GM04503 (cell line): ENCODE measurements at places on chromosomes 13 and 19.

DNA sequence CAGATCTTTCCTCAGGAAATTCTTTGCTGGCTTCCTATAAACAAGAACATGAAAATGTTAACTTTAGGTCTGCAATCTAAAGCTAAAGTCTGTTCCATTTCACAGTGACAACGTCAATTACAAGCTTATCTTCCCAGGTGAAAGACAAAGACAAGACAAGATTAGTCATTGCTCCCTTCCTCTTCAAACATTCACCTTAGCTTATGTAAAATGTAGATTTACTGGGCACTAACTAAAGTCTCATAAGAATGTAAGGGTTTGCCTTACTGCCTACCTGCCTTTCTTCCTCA is 17.2 kb downstream of the TNFSF14 start:
- no peak for DNase-seq

DNA sequence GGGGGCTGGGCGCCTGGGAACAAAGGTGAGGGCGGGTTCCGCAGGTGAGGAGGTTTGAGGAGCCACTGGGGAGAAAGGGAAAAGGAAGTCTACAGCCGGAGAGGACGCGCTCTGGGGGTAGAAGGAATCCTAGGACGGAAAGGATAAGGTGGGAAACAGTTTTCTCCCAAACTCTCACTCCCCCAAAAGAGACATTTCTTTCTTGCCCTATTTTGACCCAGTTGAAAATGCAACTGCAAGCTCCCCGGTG is 651 bp upstream of the POLR1D start:
- no peak for DNase-seq

GRCh38 chr19:44903216-44903601 is 2.4 kb upstream of the APOE start:
- DNase-seq, result no peak

GRCh38 chr13:77580748-77581147 is 45.2 kb downstream of the SCEL start:
- no peak for DNase-seq

DNA sequence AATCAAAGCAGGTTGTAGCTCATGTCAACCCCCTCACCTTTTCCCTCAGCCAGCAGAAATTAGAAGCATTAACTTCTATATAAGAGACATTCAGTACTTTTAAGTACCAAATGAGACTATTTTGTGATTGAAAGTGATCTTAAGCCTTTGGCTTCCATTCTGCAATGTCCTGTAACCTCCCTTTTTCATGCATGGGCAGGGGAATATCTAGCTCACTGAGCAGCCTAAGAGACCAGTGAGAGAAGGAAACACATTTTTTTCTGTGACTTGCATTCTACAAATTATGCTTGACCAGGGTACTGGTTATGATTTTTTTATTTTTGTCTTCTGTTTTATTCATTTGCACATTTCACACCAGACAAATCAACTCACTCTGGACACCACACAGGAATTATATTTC is 369.6 kb downstream of the KCTD12 start:
- DNase-seq, result no peak

- no peak for DNase-seq
These were observed 10.1 kb downstream of the DNMT1 start for GRCh38 chr19:10184636-10185035.

DNA sequence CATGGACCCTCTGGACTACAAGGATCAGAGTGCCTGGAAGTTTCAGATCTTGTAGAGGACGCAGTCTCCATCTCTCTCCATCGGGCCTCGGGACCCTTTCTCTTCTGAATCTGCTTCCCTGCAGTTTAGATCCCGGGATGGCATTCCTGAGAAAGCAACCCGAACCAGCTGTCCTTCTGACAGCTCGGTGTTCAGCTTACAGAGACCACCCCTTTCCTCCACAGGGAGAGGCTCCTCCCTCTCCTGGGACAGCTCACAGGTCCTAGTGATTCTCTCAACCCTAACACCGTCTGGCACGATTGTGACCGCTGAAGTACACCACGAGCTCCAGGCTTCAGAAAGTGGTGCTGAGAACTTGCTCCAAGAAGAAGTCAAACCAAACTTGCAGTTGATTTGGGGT is 18.2 kb downstream of the CRX start:
- DNase-seq, result no peak

GRCh38 chr13:30431269-30431940 is 9.1 kb downstream of the UBE2L5 start:
- DNase-seq, result no peak

DNA sequence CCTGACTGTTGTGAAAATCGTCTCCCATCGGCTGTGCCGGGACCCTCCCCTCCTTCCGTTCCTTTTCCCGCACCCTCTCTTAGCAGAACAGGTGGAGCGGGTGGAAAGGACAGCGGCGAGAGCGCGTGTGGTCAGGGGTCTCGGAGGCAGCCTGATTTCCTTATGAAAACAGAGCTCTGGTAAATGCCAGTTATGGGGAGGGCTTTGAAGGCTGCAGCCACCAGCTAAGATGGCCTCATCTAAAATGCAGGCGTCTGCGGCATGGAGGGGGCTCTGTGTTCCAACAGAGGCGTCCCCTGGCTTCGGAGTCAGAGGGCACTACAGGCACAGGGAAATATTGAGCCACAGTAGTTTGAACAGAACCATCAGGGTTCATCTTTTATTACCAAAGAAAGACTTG is 93.8 kb upstream of the SOX1 start:
- no peak for DNase-seq

- DNase-seq, result no peak
These were observed 28.0 kb downstream of the BTBD2 start for GRCh38 chr19:1987197-1988187.

DNA sequence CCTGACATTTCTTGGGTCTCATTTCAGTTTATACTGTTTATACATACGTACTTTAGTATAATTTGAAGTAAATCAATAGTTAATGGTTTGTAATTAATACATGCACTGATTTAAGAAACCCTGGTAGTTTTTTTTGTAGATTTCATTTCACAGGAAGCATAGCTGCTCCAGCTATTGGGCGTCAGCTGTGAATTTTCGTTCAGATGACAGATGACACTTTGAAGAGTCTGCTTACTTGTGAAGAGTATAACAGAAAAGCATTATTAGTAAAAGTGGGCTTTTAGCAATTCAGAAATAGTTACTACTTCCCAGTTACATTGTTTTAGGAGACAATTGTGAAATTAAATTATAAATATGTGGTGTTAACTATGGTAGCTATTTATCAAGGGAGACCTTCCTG is 44.4 kb downstream of the METTL21C start:
- DNase-seq, result no peak

GRCh38 chr19:13195678-13196077 is 45.5 kb downstream of the IER2 start:
- DNase-seq, result no peak

GRCh38 chr13:24747248-24748060 is 16.5 kb upstream of the RNF17 start:
- no peak for DNase-seq

GRCh38 chr19:55694656-55695491 is 19.8 kb downstream of the EPN1 start:
- no peak for DNase-seq

DNA sequence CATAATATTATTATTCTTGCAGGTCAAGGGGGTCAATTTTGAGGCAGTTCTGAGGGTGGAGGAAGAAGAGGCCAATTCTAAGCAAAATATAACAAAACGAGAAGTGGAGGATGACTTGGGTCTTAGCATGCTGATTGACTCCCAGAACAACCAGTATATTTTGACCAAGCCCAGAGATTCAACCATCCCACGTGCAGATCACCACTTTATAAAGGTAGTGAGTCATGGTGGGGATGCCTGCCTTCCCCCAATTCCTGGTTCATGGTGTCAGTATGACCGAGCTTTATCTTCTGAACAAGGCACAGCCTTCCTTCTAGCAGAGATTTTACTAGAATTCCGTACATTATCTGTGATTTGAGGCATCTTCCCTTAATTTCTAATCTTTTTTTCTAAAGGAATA is 9.4 kb upstream of the DCUN1D2 start:
- DNase-seq, result no peak

DNA sequence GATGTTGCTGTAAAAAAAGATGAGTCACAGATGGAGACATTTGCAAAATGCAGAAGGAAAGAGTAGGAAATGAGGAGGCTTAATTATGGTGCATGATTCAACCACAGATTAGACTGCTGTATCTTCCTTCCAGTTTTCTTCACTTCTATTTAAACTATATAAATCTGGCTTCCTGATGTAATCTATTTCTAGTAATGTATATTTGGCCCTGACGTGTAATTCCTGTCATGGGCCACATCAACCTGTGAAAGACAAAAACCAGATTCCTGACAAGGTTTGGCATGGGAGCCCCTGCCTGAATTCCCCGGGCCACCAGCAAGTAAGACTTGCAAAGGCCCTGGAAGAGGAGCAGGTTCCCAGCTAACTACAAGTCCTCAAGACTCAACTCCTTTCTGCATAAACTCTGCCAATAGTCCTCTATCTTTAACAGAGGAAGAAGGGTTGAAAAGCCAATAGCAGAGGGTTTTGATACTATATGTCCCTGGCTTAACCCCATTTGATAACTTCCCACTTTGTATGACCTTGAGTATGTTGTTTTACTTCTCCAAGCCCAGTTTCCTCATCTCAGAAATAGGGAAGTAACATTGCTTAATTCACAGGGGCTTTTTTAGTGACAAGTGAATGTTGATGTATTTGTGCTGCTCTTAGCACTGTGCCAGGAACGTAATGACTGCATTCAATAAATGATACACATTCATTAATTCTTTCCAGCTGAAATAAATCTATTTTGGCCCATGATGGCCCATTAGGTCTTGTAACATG is 172.7 kb downstream of the SPRY2 start:
- DNase-seq, result no peak

DNA sequence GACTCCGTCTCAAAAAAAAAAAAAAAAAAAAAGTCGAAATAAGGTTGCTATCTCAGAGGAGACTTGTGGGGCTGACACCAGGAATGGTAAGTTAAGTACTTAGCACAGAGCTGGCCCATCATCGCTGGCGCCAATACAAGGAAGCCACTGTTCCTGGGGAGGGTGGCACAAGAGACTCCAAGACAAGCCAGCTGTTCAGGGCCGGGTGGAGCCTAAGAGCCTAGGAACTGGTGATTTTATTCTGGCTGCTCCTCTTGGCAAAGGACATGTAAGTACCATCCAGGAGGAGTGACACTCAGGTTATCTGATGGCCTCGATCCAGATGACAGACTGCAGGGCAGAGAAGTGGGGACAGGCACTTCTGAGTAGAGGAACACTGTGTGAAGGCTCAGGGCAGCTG is 3.8 kb downstream of the ELOF1 start:
- no peak for DNase-seq

- no peak for DNase-seq
These were observed 111.9 kb upstream of the MLNR start for GRCh38 chr13:49108196-49108595.

- DNase-seq, result no peak
These were observed 2.9 kb upstream of the HOOK2 start for GRCh38 chr19:12778017-12778904.

GRCh38 chr19:10701955-10702525 is 801 bp downstream of the QTRT1 start:
- DNase-seq, result no peak

- DNase-seq, result no peak
These were observed 9.8 kb upstream of the ARRDC2 start for GRCh38 chr19:17997969-17998826.

- DNase-seq, result no peak
These were observed 3.6 kb downstream of the POU4F1 start for GRCh38 chr13:78599645-78600279.

DNA sequence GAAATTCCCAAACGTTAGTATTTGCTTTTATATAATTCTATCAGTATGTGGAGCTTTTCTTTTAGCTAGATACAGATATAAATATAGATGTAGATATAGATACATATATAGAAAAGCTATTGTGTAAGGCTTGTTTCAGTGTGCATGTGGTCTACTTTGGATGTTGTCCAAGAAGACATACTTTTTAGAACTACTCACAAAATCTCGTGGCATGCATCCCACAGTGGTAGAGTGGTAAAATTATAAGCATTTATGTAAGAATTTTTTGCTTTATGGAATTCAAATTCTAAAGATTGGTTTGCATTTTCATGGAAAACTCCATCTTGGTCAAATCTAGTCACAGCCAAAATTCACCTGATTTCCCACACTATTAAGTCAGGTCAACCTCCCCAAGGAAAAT is 880.4 kb downstream of the EFNB2 start:
- DNase-seq, result peak; percentile 1

DNA sequence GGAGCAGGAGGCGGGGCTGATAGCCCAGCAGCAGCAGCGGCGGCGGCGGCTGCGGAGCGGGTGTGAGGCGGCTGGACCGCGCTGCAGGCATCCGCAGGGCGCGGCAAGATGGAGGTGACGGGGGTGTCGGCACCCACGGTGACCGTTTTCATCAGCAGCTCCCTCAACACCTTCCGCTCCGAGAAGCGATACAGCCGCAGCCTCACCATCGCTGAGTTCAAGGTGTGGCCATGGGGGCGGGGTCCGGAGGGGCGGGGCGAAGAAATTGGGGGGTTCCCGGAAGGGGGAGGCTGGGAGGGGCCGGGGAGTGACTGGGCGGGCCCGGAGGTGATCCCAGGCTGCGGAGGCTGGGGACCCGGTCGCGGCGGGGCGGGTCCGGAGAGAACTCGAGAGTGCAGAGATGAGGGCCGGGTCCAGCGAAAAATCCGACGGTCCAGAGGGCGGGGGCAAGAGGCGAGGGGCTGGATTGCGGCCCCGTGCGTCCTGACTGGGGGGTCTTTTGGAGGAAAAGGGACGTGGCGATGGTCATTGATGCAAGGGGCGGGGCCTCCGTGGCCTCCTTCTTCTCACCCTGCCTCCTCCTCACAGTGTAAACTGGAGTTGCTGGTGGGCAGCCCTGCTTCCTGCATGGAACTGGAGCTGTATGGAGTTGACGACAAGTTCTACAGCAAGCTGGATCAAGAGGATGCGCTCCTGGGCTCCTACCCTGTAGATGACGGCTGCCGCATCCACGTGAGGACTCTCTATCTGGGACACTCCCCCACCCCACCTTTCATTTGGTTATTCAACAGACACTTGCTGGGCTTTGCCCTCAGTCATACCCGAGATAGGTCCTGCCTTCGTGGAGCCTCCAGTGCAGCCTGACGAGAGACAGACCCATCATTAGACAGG is at the start of gene TBCB:
Gene TBCB (plus strand): TSS at position 16 of the 891 bp plus-strand sequence. CDS start 93 bp downstream, at position 109.
- no peak for DNase-seq

DNA sequence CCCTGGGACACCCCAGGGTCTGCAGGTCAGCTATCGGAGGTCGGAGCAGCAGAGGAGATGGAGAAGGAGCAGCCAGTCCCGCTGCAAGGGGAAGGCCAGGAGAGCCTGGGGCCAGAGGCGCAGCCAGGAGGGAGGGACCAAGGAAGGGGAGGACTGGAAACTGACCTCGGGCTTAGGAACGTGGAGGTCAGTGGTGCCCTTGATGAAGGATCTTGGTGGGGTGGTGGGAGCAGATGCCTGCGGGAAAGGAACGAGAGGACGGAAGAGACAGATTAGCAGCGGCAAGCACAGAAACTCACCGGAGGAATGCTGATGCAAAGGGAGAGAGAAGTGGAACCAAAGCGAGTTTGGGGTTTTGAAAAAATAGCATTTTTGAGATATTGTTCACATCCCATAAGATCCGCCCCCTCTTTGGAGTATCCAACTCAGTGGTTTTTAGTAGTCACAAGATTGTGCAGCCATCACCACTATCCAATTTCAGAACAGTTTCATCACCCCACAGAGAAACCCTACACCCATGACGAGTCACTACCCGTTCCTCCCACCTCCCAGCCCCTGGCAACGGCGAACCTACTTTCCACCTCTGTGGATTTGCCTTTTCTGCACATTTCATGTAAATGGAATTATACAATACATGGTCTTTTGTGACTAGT is 22.1 kb downstream of the PLEKHF1 start:
- DNase-seq, result peak; percentile 98
